Muscle of back (tissue), 13 donors: ENCODE measurements at places on chromosomes 12 and 14. TPM values are rescaled to one million over a fixed set of nuclear protein-coding genes. Genes with fewer than 3 reads are reported as not detected.

Gene SPX
- 39.1 TPM for polyA plus RNA-seq

DNA sequence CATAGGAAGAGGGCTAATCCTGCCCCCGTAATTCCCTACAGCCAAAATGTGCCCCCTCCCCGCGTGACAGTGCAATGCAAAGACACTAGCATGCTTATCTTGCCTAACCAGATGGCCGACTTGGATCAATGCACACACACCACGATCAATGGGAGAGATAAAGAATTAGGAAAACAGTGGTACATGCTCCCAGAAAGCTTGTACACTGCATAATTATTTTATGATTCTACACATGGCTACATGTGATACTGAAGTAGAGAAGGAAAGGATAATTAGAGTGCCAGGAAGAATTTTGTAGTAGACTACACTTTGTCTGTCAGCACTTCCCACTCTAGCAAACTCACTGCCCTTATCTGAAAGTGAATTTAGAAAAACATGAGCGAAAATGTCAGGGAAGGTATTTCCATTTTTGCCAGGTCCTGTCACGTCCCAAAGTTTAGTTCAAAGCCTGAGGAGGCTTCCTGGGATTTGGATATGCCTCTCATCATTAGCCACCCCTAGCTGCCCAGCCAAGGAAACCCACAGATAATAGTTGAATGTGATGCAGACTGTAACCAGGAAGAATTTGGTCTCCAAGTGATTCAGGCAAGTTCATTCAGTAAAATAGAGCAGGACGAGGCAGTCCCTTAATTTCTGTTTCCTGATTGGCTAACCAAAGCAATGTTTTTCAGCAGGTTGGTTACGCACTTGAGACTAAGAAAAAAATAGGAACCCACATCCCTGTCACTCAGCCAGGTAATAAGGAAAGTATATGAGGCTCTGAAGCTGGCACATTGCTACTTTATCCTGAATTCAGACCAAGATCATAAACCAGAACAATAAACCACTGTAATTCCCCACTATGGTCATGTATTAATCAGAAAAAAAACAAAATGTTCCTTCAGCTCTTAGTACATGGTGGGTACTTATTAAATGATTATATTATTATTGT lies 199.6 kb upstream of the OTX2 start:
- no peak for DNase-seq

Gene LLPH
- 37.7 TPM for polyA plus RNA-seq

- DNase-seq = no peak
These were observed 41.9 kb downstream of the DCP1B start for GRCh38 chr12:1962051-1963020.
